Astrocyte (in vitro differentiated cells and primary cell): ENCODE measurements at places on chromosomes 4 and X. TPM values are rescaled to one million over a fixed set of nuclear protein-coding genes. Genes with fewer than 3 reads are reported as not detected.

DNA sequence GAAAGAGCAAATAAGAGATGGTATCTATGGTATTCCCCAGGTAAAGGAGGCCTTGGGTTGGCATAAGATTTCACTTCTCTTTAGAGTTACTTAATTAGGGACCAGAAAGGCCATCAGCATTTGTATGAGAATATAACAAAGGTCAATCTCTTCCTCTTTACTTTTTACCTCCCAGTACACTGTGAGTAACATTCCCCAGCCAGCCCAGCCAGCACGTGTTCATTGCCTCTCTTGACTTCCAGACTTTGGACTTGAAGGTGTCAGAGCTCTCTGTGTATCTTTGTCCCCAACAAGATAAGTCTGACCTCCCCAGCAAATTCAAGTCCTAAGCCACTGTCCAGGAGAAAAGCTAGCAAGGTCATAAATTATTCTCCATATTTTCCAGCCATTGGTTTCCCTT lies 110.5 kb downstream of the AR start:
- H3K27ac ChIP-seq, result no peak overlapping the region
- no peak for DNase-seq
- no peaks in the 10 kb centered on the region for H3K36me3 ChIP-seq

Gene RENBP
- total RNA-seq, result 1.7 and 2.2 TPM in 2 replicates

DNA sequence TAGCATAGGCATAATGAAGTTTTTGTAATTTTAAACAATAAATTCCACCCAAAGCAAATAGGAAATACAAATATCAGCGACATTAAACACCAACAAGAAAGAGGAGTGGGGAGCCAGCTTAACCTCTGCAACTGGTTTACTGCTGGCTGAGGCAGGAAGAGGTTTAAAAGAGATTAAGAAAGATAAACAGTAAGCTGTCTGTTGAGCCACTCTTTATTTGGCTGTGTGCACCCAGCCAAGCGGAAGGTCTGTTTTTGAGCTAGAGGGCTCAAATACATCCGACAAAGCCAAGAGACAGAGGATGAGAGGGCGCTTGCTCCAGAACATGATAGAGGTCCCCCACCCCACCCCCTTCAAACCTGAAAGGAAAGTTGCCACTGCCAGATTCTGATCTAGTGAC lies 191.4 kb downstream of the MGST2 start:
- no peak overlapping the region for H3K4me3 ChIP-seq
- no peaks in the 10 kb centered on the region for H3K27me3 ChIP-seq
- no peaks in the 10 kb centered on the region for H3K4me1 ChIP-seq
- H3K27ac ChIP-seq, result no peak overlapping the region

Gene FAT1
- 590 and 591 TPM in 2 replicates for total RNA-seq

Gene RPA4
- 0.48 and 0.82 TPM in 2 replicates for total RNA-seq

GRCh38 chrX:123949846-123950245 lies 11.7 kb upstream of the STAG2 start:
- H3K4me1 ChIP-seq, result no peaks in the 10 kb centered on the region
- no peaks in the 10 kb centered on the region for H3K27me3 ChIP-seq
- no peak overlapping the region for H3K27ac ChIP-seq
- no peak overlapping the region for H3K4me3 ChIP-seq
- no peaks in the 10 kb centered on the region for H3K36me3 ChIP-seq
- no peak for DNase-seq

Gene TLR10
- total RNA-seq, result not detected in 2 replicates

GRCh38 chrX:8244301-8244700 lies 73.2 kb upstream of the VCX2 start:
- no peaks in the 10 kb centered on the region for H3K36me3 ChIP-seq
- no peaks in the 10 kb centered on the region for H3K4me1 ChIP-seq
- no peak overlapping the region for H3K4me3 ChIP-seq
- DNase-seq, result peak; percentile 31

GRCh38 chr4:53644607-53645006 lies 53.3 kb upstream of the LNX1 start:
- DNase-seq, result no peak
- H3K4me1 ChIP-seq, result no peaks in the 10 kb centered on the region
- no peak overlapping the region for H3K27ac ChIP-seq
- H3K27me3 ChIP-seq, result no peaks in the 10 kb centered on the region
- no peak overlapping the region for H3K4me3 ChIP-seq
- no peaks in the 10 kb centered on the region for H3K36me3 ChIP-seq

Gene ALB
- 0.75 TPM in 1 of 2 replicates, not detected in the other for total RNA-seq

DNA sequence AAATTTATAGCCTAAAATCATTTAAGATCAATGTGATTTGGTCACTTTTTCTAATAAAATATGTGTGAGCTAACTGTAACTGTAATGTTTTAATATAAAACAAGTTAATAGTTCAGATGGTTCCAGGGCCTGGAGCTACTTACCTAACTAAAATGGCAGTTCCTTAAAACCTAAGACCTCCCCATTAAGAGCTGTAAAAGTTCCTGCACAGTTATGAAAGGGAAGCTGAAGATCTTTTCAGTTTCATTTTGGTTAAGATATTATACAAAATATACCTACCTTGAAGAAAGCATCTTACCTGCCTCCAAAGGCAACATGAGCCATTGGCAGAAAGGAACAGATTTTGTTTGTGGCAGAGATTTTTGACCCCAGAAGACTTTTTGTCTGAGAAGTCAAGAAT lies 30.1 kb downstream of the HPF1 start:
- peaks cover 7% of the 10 kb centered on the region for H3K36me3 ChIP-seq
- peaks cover 10% of the 10 kb centered on the region for H3K4me1 ChIP-seq
- no peaks in the 10 kb centered on the region for H3K27me3 ChIP-seq

DNA sequence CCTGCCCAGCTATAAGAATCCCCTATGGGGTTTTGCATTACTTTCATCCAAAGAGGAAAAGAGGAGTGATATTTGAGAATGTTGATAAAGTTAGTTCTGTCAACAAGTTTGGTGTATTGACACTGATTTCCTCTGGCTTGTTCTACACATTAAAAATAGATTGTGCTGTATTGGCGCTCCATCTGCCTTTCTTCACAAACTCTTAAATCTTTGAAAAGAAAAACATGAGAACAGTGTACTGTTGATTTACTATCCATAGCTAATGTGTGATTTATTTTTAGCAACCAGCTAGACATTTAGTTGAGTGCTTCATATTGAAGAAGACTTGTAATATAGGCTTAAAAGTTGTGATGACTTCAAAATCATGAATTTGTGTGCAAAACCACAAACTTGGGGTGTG lies 261.2 kb upstream of the ANKRD50 start:
- H3K27ac ChIP-seq, result no peak overlapping the region
- no peaks in the 10 kb centered on the region for H3K27me3 ChIP-seq
- no peaks in the 10 kb centered on the region for H3K36me3 ChIP-seq
- peaks cover 3% of the 10 kb centered on the region for H3K4me1 ChIP-seq
- no peak for DNase-seq

Gene MAGEA11
- total RNA-seq, result not detected in 2 replicates

DNA sequence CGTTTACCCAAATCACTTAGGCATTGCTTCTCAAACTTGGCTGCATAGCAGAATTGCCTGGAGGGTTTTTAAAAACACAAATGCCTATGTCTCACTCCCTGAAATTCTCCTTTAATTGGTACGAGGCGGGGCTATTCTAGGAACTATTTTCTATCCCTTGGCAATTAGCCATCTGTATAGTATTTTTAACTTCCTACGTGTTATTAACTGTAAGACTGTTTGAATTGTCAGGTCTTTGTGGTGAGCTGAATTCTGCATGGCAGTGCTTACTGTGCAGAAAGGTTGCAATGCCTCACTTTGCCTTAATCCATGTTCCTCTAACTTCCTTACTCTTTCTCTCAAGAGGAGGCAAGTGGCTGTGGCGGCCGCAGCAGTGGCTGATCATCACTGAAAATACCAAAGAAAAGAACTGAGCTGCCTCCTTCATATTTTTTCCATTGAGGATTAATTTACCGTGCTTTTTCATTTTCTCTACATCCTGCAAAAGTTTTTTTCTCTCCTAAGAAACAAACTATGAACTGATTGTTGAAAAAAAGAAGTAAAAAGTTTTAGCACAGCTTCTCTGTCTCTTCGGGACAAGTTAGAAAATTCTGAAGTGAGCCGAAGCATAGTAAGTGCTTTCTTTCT lies at the start of gene SHROOM3:
Gene SHROOM3, plus strand, starts transcription at position 329 of the 627 bp plus-strand sequence. CDS start 824 bp downstream, outside the sequence.
- peak within 1 kb of the TSS; percentile 46 for H3K27ac ChIP-seq
- H3K36me3 ChIP-seq, result no peaks in the 10 kb centered on the region
- H3K27me3 ChIP-seq, result no peaks in the 10 kb centered on the region
- H3K4me1 ChIP-seq, result peaks cover 4% of the 10 kb centered on the region

DNA sequence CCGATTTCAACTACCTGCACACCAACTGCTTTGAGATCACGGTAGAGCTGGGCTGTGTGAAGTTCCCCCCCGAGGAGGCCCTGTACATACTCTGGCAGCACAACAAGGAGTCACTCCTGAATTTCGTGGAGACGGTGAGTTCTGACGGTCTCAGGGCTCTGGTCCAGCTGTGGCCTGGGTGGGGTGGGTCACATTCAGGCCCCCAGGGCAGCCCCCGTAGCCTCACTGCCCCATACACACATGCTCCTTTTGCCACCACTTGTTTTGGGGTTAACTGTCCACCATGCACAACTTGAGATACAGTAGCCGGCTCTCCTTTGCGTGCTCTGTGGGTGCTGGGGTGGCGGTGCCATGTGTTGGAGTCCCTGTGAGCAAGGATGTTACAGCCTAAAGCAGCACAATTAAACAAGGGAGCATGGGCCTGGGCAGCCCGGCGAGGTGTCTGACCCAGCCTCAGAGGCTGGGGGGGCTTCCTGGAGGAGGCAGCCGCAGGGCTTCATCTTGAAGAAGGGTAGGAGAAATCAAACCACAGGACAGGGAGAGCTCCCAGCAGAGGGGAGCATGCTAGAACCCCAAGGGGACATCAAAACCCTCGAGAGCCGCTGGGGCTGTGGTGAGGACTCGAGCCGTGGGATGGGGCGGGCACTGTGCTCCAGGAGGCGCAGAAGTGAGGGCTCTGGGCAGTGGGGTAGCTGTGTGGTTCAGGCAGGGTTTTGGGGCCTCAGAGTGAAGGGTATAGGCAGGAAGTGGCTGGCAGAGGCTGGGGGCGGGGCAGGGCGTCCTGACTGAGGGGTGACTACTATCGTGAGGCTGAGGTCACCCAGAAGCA lies 22.0 kb downstream of the CPZ start:
- DNase-seq, result no peak
- no peak overlapping the region for H3K4me3 ChIP-seq
- no peak overlapping the region for H3K27ac ChIP-seq
- no peaks in the 10 kb centered on the region for H3K4me1 ChIP-seq

Gene LIMCH1
- 3.2 and 7.1 TPM in 2 replicates for total RNA-seq

DNA sequence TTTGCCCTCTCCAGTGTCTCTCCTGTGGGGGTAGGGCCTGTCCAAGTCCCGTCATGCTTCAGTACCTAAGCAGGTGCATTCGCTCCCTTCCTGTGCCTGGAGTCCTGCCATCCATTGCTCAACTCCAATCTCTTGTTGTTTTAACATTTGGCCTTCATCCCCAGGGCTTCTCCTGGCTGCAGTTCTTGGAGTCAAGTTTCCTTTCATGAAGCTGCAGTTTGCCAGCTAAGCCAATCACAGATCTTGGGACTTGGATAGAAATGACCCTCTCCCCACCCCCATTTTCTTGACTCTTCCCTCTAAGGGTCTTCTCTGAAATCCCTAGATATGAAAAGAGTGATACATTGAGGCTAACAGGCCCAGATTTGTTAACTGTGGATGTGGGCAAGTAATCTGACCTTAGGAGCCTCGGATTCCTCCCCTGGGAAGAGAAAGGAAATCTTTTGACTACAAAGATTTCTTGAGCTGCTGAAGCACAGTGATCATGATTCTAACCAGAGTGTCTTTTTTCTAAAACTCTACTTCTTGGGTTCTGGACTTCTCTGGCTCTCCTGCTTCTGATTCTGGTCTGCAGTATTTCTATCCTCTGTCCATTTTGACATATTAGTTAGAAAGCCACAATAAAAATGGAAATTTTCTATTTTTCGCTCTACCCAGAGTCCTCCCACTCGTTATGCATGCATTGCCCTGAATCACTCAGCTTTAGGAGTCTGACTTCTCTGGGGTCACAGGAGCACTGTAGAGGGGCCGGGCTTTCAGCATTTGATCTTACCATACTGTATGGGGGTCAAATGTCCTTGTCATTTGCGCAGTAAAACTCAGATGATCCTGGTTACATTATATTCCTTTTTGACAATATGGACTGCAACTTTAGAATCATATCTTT lies 61.0 kb downstream of the CHRNA9 start:
- no peaks in the 10 kb centered on the region for H3K36me3 ChIP-seq
- no peak overlapping the region for H3K4me3 ChIP-seq

Gene BLTP1
- 34.2 and 35.1 TPM in 2 replicates for total RNA-seq

DNA sequence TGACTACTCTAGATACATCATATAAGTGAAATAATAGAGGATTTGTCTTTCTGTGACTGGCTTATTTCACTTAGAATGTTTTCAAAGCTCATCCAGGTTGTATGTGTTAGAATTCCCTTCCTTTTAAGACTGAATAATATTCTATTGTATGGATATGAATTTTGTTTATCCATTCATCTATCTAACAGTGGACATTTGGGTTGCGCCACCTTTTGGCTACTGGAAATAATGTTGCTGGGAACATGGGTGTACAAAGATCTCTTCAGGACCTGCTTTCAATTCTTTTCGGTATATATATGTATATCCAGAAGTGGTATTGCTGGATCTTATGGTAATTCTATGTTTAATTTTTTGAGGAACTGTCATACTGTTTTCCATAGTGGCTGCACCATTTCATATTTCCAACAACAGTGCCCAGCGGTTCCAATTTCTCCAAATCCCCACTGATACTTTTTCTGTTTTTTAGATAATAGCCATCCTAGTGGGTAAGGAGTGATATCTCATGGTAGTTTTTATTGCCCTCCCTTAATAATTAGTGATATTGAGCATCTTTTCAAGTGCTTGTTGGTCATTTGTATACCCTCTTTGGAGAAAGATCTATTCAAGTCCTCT lies 3.4 kb upstream of the SCD5 start:
- H3K27ac ChIP-seq, result no peak overlapping the region
- H3K4me1 ChIP-seq, result peaks cover 12% of the 10 kb centered on the region
- no peak overlapping the region for H3K4me3 ChIP-seq
- H3K27me3 ChIP-seq, result peaks cover 4% of the 10 kb centered on the region
- peak; percentile 22 for DNase-seq

DNA sequence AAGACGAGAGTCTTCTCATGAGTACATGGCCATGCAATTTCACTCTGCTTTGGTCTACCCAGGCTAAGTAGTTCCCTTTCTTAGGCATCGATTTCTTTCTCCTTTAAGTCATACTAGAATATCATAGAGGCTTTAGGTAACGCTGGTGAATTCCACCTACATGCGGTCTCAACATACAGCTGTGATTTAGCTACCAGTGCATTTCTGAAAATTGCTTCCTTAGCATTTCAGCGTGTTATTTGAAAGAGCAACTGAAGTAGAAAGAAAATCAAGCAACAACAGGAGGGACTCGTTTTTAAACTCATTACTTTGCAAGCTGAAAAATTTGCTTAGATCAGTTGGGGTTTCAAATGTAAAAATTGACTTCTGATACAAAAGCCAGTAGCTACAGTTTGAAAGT lies 48.1 kb upstream of the RASGEF1B start:
- H3K4me1 ChIP-seq, result no peaks in the 10 kb centered on the region
- DNase-seq, result no peak
- no peaks in the 10 kb centered on the region for H3K36me3 ChIP-seq
- no peaks in the 10 kb centered on the region for H3K27me3 ChIP-seq
- H3K27ac ChIP-seq, result no peak overlapping the region

DNA sequence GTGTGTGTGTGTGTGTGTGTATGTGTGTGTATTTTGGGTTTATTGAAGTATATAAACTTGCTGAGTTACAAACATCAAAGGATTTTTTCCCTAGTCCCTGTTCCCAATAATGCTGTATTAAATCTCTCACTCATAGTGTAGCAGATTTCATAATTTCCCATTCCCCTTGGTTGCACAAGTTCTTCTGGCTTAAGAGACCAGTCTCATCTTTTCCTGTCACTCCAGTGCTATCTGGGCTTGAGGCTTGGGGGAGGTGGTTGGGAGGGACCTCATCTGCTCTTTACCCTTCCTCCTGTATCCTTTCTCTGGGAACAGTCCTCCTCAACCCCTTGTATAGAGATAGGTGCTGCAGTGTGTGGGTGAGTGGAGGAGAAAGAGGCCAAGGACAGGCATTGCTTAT lies 285.4 kb upstream of the BOD1L1 start:
- H3K27me3 ChIP-seq, result no peaks in the 10 kb centered on the region
- no peak overlapping the region for H3K4me3 ChIP-seq
- peaks cover 11% of the 10 kb centered on the region for H3K4me1 ChIP-seq
- H3K36me3 ChIP-seq, result no peaks in the 10 kb centered on the region
- no peak overlapping the region for H3K27ac ChIP-seq
